NCI-H2171 (cell line): ENCODE measurements at places on chromosomes 4 and X.

DNA sequence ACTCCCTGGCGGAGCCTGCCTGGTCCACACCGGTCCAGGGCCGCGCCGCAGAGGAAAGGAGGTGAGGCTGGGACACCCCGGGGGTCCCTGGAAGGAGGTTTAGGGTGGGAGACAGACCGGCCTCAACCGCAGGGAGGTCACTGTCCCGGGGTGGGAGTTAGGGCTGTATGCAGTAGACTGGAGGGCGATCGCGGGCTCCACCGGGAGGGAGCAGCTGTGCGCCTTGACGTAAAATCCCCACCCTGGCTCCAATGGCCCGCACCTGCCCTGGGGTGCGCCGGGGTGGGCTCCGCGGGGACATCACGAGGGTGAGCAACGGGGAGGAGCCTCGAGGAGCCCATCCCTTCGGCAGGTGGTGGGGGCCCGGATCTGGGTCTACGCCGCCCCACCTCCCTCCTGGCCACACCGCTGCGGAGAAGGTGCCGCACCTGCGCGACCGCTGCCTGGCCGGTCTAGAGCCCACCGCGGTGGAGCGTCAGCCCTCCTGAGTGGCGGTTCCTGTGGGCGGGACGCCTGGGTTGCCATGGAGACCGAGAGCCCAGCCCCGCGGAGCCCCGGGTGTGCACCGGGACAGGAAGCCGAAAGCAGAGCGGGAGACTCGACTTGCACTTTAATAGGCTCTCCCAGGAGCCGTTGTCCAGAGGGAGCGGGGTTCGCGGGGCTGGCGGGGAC lies 105.1 kb downstream of the ADRA2C start:
- peak; percentile 44 for DNase-seq

DNA sequence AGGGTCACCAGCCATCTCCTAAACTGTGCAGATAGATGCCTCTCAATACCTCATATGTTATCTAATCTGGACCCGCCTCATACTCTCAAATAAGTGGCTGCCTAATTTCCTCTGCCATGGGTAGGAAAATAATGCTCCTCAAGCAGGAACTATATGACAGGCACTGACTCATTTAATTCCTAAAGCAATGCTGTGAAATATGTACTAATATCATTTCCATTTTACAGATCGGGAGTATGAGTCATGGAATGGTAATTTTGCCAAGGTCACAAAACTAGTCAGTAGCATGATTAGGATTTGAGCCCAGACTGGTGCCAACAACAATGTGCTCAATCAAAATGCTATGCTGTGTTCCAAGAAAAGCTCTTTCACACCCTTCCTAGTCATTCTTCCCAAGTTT lies 3.0 kb upstream of the NXT2 start:
- no peak for DNase-seq

DNA sequence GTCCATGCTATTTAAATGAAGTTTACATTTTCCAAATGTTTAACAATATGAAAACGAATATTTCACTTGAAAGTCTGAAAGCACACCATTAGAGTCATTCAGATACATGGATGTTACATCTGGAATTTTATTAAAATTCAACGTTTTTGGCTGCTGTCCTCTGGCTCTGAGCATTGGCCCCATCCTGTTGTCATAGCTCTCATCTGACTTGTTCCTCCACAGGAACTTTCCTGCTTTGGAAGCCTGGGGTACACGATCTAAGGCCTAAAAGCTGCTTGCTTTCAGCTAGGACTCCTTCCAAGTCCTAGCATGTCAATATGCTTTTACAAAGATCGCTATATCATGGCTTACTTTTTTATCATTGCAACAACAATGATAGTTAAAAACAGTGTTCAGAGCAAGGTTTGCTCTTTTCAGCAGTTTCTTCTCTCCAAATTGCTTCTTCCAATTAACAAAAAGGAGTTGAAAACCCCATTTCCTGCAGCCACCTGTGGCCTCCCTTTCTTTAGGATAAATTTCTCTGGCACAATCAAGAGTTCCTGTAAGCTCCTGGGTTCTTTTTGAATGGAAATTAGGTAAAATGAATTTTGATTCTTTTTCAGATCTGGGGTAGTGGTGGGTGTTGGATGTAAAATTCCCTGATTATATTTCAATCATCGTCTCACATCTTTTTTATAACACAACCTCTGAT lies 413.4 kb upstream of the AGA start:
- DNase-seq: no peak

DNA sequence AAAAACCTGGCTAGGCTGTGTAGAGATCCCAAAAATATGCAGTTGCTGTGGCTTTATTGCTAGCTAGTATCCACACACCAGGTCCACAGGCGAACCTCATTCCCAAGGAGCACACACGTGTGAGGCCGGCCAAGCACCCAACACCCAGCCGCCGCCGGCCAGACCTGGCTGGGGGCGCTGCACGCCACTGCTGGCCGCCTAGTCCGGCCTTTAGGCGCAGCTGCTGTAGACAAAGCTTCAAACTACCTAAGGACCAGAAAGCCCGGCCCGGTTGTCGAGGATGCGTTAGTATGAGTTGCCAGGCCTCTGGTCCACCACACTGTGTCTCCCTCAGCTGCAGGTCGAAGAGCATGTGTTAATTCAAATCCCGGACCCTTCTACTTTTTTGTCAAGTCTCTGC lies 3.1 kb downstream of the POU3F4 start:
- DNase-seq: no peak

DNA sequence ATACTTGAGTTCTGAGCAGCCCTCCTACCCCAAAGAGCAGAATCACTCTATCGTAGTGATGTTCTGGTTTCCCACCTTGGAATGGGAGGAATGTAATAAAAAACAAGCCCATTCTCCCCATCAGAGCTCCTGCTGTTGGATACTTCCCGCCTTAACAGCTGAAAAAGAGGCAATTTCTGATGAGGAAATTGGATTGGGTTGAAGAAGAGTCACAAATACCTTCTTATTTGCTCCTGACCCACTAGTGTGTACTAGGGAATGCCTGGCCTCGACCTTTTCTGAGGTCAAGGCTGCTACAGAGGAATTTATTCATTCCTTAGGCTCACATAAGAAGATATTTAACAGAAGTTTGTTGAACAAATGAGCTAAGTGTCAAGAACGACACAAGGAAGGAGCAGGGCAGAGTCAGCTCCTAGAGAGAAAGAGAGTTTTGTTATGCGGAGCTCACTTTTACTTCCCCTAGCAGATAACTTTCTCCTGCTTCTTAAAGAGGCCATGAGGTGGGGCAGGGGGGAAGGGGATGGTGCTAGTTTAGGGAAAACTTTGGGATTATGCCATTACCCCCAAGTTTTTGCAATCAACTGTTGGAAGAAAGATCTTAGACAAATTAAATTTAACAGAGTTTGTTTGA lies 273.8 kb upstream of the CLNK start:
- DNase-seq: no peak

DNA sequence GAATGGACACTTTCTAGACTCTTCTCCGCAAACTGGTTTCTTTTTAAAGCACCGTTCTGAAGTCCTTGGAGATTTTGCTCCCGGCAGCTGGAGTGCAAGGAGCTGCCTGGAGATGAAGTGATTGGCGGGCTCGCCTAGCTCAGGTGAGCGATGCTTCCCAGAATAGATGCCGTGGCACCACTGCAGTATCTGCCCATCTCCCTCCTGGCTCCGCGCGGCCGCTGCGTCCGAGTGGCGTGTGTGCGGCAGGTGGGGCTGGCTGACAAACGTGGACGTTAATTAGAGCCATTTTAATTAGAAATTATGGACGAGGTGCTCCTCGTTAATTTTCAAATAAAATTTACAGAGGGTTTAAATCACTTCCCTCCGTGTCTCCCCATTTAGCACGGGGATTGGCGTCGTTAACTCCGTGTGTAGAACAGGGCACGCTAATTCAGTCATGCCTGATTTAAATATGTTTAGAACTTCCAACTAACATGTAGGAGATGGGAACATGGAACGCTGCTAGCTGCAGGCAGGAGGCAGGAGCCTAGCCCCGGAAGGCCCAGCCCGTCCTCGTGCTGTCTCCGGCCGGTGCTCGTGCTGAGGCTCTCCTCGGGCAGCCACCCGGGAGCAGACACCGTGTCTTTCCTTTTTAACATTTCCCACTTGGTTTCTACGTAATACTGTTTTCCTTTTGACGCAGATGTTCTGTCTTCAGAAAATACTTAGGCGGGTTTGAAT lies 11.6 kb downstream of the UVSSA start:
- DNase-seq: no peak

DNA sequence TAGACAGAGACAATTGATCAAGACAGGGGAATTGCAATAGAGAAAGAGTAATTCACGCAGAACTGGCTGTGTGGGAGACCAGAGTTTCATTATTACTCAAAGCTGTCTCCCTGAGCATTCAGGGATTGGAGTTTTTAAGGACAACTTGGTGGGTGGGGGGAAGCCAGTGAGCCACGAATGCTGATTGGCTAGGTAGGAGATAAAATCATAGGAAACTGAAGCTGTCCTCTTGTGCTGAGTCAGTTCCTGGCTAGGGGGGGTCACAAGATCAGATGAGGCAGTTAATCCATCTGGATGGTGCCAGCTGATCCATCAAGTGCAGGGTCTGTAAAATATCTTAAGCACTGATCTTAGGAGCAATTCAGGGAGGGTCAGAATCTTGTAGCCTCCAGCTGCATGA lies 358.6 kb downstream of the GPM6A start:
- no peak for DNase-seq

DNA sequence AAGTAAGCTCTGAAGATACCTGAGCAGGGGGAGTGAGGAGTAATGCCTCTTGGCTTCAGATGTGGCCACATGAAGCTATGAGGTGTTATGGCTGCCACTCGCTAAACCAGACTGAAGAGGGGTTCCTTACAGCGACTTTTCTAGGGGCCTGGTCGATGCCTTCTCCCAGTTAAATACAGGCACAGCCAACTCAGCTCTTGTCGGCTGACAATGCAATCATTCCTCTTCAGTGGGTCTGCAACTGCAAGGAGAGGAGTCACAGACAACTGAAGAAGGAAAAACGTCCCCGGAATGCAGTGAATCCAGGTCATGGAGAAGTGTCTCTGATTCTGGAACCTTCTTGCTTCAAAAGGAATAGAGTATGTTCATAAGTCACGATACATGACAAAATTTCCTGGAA lies 106.4 kb downstream of the RNF150 start:
- no peak for DNase-seq

DNA sequence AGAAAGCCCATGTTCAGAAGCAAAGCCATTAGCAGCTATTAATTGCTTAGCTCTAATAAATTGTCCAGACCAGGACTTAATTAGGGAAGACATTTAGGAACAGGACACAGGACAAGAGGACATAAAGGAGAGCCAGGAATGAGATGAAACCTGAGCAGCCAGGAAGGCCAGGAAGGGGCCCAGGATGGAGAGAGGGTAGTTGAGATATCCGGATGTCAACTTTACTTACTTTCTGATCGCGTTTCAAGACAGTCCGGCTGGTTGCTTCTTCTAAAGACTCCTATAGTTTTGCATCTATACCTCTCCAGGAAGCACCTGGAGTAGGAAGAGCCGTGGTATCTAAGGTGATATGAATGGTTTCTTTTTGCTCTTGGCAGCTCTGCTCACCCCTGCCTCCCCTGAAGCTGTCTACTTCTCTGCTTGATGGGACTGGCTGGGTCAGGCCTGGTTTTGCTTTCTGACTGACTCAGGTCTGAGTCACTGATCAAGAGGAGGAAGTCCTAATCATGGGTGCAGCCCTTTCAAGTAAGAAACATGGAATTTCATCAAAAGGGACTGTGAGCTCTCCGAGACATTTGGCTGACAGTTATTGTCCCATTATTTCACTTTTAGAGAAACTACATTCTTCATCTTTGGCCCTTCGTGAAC lies 733.3 kb downstream of the RPA4 start:
- no peak for DNase-seq

DNA sequence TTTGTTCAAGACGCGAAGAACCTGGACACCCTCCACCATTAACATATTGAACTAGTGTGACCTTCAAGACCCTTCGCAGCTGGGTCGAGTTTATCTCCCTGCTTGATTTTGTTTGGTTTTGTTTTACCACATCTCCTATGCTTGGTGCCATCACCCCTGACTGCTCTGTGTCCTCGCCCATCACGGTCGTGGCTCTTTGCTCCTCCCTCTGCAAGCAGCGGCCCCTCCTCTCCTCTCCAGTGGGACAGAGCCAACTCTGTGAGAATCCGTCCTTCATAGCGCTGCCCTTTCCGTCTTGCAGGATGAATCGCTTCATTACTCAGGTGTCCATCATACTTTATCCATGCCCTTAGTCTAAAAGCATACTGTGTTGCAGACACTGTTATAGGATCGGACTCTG lies 9.1 kb upstream of the FAM149A start:
- no peak for DNase-seq

DNA sequence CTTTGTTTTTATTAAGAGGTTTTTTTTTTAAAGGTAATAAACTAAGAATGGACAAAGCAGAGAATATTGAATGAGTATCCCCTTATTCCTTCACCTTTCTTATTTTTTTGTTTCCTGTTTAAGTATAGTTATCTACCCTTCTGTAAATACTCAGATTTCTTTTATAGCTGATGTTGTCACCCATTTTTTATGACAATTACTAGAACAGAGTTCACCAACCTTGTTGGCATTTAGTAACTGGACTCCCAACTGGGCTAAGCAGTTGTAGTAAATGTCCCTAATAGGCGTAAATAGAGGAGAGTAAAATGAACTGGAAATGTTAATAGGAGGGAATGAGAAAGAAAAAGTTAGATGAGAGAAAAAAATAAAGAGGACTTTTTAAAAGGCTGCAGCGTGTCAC lies 9.8 kb downstream of the PDLIM5 start:
- no peak for DNase-seq

DNA sequence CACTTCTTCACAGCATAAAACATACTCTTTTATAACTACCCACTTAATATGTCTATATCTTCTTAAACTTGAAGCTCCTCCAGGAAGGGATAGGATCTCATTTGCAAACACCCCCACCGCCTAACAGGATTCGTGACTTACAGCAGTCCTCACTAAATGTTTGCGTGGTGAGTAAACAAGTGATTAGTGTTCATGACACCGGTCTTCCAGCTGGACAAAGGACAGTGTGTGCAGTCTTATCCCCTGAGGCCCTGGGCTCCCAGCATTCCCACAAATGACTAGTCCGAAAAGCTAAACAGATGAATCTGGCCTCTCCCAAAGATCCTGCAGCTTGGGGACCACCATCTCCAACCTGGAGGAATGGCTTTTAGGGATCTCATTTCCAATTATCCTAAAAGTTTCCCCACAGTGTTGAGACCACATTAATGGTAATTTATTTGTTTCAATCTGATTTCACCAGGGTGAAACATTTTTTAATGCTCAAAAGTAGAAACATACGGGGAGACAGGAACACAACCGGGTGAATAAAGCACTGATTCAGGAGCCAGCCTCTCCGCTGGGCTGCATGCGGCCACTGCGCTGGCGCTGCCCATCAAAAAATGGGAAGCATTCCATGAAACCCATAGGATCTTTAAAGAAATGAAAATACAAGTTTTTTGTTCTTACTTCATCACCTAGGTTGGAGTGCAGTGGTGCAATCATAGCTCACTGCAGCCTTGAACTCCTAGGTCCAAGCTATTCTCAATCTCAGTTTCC lies 69.2 kb downstream of the HADH start:
- no peak for DNase-seq
